ENCODE measurements at places on chromosomes 6 and 20.

- DNase-seq: no peak
Measured at GRCh38 chr6:34509782-34510181, 43.9 kb downstream of the PACSIN1 start.

- DNase-seq: no peak
Measured at GRCh38 chr6:51120016-51120415, 301.3 kb downstream of the TFAP2B start.

DNA sequence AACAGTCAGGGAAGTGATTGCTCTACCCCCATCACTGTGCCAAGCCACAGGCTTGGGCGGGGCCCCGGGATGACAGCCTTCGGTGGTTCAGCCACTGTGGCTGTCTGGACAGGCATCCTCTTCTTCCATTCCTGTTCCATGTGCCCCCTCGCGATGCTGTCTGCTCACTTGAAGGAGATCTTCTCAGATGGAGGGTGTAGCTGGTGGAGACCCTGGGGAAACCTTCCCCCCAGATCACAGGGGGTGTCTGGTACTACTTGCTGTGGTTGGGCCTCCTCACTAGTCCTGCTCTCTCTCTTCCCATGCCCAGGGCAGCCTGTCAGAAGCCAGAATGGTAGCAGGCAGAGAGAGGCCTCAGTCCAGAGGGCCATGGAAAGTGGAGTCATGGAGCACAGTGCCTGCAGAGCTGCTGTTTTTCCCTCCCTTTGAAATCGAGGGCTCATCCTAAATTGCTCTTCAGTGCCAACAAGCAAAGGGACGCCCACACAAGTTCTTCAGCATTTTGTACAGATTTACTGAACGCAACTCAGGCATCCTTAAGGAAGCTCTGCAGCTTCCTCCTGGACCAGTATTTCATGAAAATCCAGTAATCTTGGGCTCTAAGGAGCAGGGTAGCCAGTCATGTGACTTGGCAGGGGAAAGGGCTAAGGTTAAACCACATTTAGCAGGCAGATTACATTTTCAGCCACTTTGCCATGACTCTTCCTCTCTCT is 326.6 kb downstream of the ZFAND3 start:
- no peak for DNase-seq

DNA sequence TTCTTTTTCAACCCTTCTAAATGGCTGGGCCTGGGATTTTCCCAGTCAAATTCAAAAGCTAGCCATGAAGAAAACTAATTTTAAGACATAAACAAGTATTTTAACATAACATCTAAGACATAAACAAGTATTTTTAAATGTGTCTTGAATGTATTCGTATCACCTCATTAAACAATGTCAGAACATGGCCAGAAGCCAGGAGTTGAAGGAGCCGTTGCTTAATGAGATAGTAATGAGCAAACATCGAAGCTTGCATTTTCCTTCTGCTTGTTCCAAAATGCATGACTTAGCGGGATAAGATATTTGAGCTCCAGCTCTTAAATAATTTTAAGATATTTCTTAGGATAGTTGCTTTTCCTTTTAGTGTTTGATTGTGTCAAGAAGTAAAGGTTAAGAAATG is 4.2 kb upstream of the RNF182 start:
- DNase-seq: no peak

DNA sequence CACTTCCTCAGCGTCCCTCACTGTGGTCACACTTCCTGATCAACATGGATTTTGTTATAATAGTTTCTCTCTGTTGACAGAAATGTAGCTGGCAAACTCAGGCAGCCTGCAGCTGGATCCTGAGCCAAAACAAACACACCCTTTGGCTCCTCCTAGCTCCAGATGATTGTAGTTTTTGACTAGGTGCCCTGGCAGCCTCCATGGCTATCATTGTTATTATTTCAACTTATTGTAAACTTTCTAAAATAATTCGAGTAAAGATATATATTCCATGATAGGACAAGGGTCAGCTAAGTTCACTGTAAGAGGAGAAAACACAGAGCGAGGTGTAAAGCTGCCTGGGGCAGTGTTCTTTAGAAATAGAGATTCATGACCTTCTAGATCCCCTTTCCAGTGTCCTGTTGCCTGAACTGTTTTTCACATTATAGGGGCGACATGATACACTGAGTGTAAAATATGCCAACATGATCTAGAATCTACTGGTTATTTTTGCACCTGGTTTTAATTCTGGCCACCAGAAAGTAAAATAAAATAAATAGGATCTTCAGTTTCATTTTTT is 98.2 kb upstream of the HDGFL1 start:
- no peak for DNase-seq

DNA sequence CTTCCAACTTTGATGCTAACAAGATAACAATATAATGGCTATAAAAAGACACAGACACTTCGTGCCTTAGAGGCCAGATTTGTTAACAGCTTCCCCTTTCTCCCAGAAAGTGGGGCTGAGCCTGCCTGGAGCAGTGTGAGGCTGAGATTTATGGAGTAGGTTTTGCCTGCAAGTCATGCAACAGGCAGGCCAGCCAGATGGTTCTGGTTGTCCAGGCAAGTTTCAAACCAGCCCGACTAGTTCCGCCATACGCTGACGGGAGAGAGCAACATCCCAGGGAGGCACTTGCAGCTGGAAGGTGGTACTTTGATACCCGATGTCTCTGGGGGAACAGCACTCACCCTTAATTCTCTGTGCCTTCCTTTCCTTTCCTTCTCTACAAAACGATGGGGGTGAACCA is 81.3 kb upstream of the NAA20 start:
- no peak for DNase-seq

DNA sequence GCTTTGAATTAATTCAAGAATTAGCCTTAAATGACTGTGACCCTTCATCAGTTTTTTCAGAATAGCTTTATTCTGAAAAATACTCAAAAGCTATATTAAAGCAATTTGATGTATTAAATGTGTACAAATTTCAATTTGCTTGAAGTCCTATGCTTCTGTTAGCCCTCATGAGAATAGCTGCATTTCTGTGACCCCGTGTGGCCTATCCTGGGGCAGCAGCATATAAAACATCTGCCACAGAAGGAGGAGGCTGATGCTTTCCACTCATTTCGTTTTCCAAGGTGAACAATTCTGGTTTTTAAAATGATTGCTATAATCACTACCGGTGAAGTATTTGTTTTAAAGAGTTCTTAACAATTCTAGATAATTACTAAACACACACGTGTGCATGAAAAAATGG is 360.3 kb downstream of the BTBD9 start:
- DNase-seq: no peak

GRCh38 chr20:59993736-59994430 is 35.7 kb downstream of the CDH26 start:
- DNase-seq: no peak

GRCh38 chr6:163814494-163815364 is 400.2 kb downstream of the QKI start:
- no peak for DNase-seq

DNA sequence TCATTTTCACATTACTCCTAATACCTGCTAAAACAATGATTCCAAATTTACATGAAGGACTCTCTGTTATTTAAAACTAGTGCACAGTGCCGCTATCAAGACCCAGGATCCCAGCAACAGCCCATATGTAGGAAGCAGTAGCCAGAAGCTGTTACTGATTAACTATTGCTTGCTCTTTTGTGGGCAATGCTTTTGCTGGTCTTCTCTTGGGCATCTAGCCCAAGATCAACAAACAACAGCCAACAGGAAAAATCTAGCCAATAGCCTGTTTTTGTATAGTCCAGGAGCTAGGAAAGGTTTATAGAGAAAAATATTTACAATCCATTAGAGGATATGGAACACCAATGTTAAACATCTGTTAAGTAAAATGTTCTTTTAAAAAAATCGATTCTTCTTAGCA is 22.1 kb upstream of the TENT5A start:
- no peak for DNase-seq

GRCh38 chr6:93968126-93968525 is 548.8 kb upstream of the EPHA7 start:
- no peak for DNase-seq

DNA sequence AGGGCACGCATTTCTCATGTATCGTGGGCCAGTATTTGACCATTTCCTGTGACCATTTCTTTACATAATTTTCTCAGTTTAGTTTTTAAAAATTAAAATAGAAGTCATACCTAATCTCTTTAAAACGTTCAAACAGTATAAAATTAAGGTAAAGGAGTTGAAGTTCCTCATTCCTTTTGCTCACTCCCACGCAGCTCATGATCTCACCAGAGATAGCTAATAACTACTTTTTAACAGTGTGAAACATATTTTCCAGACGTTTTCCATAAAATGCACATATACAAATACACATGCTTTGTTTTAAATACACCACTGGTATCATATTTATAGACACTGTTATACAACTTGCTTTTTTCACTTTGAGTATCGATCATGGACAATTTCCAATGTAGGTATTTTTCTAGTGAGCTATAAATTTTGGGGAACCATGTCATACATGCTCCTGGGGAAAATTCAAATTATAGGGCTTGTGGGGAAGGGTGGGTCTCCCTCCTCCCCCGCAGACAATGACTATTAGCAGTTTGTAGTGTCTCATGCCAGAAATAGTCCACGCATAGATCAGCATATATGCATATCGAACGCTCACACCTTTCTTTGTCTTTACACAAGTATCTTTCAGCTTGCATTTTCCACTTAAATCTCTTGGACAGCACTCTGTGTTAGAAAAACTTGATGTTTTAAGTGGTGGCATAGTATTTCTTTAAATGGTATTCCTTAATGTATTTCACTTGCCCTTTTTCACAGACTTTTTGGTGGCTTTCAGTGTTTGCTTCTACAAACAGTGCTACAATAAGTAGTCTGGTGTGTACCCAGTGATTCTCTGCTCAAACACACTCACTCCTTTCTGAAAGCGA is 145.5 kb upstream of the ZNF217 start:
- DNase-seq: no peak

GRCh38 chr6:45432977-45433376 is 55.2 kb upstream of the SUPT3H start:
- no peak for DNase-seq

DNA sequence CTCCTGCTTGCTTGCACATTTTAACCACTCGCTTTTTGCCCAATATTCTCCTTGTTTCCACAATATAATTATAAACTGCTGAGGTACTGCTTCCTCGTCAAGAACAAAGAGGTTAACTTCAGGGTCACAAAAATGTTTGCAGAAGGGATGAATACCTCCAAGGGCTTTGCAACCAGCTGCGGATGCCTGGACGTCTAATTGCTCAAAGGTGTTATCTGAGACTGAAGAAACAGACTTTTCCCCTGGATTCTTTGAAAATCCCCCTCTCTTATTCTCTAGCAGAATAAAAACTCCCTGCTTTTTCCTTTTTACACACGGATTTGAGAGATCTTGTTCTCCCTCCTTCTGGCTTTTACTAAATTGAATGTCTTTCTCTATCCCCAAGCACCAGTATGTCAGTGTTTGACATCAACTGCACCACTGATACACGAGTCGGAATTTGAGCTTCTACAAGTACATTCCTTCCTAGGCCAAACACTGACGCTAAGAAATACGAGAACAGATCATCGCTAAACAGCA is 336 bp upstream of the SMPDL3A start:
- DNase-seq: no peak

GRCh38 chr6:13617066-13617465 is 1.9 kb downstream of the NOL7 start:
- DNase-seq: no peak

GRCh38 chr6:25042536-25042935 is 106.8 kb upstream of the RIPOR2 start:
- DNase-seq: no peak

DNA sequence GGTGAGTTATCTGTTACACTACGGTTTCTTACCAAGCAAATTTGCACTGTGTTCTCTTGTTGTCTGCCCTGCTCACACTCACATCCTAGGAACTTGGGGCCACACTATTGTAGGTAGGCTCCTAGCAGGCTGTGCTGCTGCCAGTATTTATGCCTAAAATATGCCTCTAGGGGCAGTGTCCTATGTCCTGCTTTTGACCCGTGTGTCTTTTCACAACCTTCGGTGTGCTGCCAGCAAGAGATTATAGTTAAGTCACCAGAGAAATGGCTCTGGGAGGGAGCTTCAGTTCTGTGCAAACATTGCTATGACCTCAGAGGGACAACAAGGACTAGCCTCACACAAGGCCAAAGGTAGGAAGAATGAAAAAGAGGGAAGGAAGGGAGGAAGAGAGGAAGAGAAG is 8.9 kb upstream of the TAAR5 start:
- no peak for DNase-seq

DNA sequence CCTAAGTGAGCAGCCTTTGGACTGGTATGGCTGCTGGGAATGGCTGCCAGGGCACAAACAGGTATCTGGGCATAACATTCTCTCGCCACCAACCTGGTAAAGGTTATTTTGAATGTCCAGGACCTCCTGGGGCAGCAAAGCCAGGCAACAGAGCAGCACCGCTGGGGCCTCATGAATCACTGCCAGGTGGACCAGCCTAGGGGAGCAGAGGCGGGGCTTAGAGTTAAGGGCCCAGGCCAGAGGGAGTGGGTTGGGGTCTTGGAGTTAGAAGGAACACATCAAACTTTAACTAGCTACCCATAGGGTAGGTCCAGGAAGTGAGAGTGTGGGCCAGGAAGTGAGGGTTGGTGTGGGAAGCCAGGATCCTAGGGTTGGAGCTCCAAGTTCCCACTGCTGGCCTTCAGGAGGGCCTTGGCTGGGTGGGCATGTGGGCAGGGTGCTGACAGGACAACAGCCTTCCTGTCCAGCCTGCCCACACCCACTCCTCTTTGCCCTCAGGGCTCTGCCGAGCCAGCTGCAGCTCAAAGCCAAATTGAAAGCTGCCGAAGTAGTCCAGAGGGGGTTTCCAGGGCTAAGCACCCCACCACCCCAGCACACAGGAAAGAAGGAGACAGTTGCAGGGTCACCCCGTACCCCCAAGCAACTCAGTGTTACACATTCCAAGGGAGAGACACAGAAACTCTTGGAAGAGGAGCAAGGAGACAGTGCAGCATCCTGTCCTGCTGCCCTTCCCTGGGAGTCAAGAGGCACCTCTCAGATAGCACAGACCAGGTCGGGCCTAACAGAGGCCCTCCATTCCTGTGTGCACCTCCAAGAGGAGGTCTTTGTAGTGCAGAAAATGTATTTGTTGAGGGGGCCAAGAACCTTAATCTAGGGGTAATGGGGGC is 2.6 kb downstream of the NFKBIE start:
- no peak for DNase-seq

GRCh38 chr20:63442100-63442493 is 30.4 kb downstream of the KCNQ2 start:
- no peak for DNase-seq

DNA sequence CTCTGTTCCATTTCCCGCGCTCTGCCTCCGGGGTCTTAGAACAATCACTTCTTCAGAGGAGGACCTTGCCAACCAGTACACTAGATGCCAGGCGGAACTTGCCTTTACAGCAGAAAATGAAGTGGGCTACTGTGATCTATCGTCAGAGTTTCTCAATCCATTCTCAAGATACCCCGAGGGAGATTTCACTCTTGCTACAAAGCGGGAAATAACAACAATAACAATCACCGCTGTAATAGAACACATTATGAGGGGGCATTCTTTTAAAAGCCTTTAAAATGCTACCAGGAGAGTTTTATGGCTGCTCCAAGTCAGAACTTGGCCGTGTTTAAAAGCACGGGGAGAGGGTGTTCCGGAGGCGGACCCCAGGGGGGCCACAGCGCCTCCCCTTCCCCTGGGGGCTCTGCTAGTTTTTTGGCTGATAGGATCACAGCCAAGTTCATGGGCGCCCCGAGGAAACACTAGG is 617.0 kb upstream of the AGPAT4 start:
- no peak for DNase-seq

- DNase-seq: no peak
Measured at GRCh38 chr20:64090165-64090564, 6.0 kb upstream of the LKAAEAR1 start.

GRCh38 chr6:125577124-125577662 is 172.2 kb upstream of the HEY2 start:
- DNase-seq: no peak
